ENCODE measurements at places on chromosomes 7 and 10.

DNA sequence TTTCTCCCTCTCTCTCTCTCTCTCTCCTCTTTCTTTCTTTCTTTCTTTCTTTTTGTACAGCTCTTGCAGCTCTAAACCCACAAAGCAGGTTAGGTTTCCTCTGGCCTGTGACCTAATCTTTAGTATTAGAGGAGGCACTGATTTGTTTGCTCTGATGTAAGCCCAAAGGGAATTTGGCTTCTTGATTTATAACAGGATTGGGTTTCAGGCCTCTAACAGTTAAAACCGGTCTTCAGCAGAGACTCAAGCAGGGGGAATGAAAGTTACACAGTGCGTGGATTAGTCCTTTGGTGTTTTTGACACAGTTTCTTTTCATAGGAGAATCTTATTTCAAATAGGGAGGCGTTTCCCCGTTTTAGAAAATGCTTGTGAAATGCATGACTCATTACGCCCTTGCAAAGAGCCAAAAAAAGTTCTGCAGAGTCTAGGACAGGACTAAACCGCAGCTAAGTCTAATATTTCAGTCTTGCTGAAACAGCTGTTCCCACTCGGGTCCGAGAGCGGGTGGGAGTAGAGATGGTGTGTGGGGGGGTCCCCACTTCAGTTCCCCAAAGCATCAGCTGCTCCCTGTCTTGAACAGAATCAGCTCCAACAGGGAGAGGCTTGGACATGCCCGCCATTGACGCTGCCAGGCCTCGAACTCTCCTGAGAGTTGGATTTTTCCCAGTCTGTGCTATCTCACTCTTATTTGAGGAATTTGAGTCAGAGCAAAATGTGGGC lies 296.5 kb upstream of the PITRM1 start:
- DNase-seq = peak; percentile 13

GRCh38 chr7:128867842-128868623 lies 5.4 kb downstream of the ATP6V1F start:
- DNase-seq = no peak

GRCh38 chr10:24824124-24824523 lies 100.4 kb upstream of the ARHGAP21 start:
- DNase-seq = no peak

DNA sequence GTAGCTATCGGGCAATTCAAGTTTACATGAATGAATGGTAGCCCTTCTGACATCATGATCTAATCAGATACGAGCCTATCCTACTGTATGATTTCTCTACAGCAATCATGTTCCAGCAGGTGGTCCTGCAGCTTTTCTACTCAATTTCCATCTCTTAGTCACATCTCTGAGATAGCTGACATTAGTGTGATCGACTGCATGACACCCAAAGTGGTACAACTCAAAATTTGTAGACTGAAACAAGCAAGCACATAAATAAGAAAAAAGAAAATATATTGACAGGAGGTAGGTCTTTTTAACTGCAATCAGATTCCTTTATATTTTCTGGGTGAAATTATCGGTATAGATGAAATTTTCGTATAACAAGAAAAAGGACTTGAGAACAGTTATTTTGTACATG lies 132.0 kb downstream of the PPP1R17 start:
- DNase-seq = no peak

DNA sequence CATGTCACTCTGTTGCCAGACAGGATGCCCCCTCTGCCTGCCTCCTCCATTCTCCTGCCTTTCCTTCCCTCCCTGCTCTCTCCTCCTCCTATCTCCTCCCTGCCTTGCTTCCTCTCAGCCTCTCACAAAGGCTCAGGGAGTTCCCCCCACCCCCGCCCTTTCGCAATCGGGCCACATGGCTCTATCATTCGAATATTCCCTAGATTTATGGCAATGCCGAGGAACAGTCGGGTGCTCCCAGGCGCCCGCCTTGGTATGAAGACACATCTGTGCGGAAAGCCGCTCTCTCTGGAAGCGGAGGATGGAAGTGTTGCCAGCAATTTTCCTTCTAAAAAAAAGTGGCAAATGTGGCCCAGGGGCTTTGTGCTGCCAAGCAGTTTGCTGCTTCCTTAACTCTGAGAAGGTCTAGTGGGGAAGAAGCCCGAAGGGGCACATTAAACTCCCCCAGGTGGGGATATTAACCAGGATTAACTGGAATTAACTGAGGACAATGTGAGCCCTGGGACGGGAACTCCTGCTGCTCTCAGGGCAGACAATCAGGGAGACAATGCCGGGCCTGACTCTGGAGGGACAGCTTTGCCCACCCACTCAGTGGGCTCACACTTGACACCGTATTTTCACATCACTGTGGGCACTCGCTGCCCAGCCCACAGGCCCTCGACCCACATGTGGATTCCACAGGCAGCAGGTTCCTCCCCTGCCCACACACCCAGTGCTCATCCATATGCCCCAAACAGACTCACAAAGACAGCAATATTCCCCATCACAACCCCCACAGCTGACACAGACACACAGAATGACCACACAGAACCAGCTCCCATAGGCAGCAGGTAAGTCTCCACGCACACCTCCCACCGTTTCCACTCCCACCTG lies 88.4 kb upstream of the SMNDC1 start:
- DNase-seq = no peak

DNA sequence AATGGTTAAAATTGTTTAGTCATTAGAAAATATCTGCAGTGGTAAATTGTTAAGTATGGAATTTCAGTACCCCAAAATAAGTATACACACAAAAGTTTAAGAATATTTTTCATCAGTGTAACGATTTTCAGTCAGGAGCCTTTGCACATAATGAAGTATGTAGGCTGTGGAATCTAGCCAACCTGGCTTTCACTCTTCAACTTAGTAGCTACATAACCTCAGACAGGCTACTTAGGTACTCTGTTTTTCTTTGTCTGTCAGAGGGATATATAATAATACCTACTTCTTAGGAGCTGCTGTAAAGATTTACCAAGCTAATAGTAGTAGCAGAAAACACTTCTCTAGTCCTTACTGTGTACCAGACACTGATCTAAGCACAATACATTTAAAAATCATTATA lies 137.5 kb downstream of the ZEB1 start:
- DNase-seq = no peak

GRCh38 chr10:47305566-47305965 lies 5.6 kb downstream of the GDF10 start:
- DNase-seq = no peak

DNA sequence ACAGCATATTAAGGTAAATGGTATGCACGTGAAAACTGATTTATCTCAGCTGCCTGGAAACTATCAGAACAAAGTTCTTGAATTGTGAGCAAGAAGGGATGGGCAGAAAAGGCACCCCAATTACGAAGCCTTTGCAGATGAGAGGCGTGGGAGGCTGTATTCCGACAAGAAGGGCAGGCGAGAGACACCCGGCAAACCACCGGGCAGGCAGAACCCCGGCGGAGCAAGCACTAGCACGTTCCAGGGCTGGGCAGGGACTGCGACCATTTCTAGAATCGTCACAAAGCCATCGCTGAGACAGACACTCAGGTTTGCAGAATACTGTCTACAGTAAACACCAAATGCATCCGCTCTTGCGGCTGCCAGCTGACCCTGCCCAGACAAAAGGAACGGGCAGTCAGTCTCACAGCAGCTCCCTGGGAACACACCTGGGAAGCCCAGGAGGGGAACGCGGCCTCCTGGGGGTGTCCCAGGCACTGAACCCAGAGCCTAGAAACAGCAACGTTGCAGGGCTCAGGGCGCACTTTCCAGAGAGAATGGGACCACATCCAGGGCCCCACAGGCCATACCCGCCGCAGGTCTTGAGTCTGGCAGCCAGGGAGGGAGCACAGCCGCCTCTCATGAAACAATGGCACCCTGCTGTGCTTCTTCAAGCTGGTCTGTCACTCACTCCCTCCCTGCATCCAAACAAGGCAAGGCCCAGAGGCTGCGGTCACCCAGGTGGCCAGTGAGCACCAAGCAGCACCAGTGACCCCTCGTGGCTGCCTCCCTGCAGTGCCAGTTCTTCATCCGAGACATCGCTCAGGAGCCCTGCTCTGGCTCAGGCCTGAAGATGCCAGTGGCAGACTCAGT lies 261.9 kb downstream of the PTPRN2 start:
- DNase-seq = no peak
